Heart left ventricle (tissue), 16 donors: ENCODE measurements at places on chromosomes 3 and 15. TPM values are rescaled to one million over a fixed set of nuclear protein-coding genes. Genes with fewer than 3 reads are reported as not detected.

GRCh38 chr3:191792580-191792979, 331.6 kb downstream of the PYDC2 start:
- no peak for DNase-seq

- no peak for DNase-seq
Measured at GRCh38 chr3:172140499-172141391, 101.4 kb downstream of the FNDC3B start.

Gene GPR156
- 0.17 TPM for total RNA-seq

- DNase-seq, result no peak
Measured at GRCh38 chr3:45972534-45973402, 22.9 kb downstream of the FYCO1 start.

Gene AADAC
- not detected for total RNA-seq

DNA sequence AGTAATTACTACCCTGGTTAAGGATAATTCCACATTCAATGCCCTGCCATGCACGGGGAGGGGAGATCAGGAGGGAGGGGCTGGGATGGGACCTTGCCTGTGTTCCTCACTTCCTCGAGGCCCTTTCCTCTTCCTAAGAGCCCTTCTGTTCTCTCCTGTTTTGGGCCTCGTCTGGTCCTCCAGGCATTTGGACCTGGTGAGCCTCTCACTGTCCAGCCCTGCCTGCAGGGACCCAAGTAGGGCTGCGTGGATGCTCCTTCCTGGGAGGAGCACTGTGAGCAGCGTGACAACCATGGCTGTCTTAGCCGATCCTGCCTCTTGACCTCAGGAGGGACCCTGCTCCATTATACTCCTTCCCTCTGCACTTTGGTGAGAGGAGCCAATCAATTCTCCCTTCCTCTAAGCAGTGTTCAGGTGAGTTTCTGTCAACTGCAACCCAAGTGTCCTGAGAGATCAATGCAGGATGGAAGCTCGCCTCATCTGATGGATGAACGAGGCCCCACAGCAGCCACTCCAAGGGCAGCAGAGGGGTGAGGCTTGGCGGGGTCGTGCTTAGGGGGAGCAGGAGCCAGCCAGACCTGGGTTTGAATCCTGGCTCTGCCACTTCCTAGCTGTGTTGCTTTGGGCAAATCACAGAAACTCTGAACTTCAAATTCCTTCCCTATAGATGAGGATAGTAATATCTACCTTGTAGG, 92.5 kb downstream of the IQSEC1 start:
- no peak for DNase-seq
